H7 (cell line): ENCODE measurements at places on chromosomes 6 and 20.

- no peak for DNase-seq
Measured at GRCh38 chr6:159117046-159117445, 52.2 kb upstream of the FNDC1 start.

GRCh38 chr6:38501931-38502330 lies 137.8 kb downstream of the BTBD9 start:
- no peak for DNase-seq

DNA sequence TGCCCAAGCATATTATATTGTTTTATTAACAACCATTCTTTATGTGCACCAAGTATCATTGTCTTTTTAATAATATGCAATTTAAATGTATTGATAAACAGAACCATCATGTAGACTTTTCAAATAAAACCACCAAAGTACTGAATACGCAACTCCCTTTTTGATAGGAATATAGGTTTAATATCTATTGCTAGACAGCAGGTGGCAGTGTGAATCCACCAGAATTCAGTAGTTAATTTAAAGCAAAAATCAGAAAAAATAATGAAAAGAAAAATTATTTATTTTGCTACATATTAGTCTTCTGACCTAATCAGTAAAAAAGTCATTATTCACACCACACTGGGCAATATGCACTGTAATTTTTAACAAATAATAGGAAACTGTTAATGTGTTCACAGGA lies 143.7 kb downstream of the KLHL32 start:
- no peak for DNase-seq

GRCh38 chr20:8394308-8394945 lies 262.4 kb downstream of the PLCB1 start:
- DNase-seq = no peak

- DNase-seq = no peak
Measured at GRCh38 chr6:64013011-64013410, 377.4 kb downstream of the PHF3 start.

DNA sequence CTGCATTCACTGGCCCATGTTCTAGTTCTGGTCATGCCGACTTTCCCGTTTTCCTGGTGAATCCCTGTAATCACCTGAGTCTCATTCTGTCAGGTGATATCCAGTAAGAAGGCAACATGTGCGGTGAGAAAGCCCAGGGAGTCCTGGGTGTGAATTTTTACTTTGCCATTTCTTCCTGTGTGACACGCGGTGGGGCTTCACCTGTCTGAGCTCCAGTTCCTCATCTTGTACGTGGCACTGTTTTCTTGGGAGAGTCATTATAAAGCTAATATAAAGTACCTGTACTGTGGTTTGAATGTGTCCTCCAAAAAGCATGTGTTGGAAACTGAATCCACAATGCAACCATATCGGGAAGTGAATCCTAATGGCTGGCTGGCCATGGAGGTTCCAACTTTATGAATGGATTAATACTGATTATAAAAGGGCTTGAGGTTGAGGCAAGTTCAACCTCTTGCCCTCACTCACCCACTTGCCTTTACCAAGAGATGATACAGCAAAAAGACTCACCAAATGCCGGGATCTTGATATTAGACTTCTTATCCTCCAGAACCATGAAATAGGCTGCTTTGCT lies 5.1 kb downstream of the HLA-E start:
- DNase-seq = no peak

GRCh38 chr20:43560974-43561373 lies 2.1 kb downstream of the SGK2 start:
- DNase-seq = no peak

GRCh38 chr20:51500311-51500710 lies 42.2 kb downstream of the NFATC2 start:
- DNase-seq = no peak

DNA sequence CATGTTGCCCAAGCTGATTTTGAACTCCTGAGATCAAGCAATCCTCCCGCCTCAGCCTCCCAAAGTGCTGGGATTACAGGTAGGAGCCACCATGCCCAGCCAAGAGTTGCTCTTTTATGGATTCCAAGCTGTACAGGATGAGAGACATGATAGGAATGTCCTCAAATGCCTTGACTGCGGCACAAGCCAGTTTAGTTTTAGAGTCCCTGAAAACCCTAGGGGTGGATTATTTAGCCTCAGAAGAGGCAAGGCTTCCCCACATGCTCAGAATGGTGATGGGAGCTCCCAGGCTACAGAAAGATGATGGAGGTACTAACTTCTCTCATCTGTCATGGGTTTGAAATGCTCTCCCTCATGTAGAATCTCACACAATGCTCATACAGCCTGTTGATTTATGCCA lies 280.5 kb upstream of the PRND start:
- DNase-seq = no peak

DNA sequence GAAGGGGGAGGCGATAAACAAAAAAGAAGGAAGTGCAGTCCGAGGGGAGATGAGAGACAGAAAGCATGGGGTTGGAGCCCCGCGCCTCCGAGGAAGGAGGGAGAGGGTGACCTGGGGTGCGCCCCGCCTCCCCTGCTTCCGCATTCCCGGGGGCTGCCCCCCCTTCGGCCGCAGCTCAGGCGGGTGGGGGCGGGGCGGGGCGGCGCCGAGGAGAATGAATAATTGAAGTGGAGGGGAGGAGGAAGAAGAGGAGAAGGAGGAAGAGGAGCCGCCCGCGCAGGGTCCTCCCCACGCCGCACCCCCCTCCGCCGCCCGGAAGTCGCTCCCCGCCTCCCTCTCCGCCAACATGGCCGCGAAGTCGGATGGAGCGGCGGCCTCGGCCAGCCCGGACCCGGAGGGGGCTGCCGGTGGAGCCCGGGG lies at the start of gene XKR7:
TSS of gene XKR7 (plus strand) at position 322 of the 420 bp plus-strand sequence. CDS start at position 347, 25 bp downstream.
- DNase-seq = peak; percentile 96

- no peak for DNase-seq
Measured at GRCh38 chr6:71900642-71901041, 14.3 kb downstream of the RIMS1 start.

GRCh38 chr6:149334682-149335160 lies 17.2 kb downstream of the TAB2 start:
- DNase-seq = no peak

DNA sequence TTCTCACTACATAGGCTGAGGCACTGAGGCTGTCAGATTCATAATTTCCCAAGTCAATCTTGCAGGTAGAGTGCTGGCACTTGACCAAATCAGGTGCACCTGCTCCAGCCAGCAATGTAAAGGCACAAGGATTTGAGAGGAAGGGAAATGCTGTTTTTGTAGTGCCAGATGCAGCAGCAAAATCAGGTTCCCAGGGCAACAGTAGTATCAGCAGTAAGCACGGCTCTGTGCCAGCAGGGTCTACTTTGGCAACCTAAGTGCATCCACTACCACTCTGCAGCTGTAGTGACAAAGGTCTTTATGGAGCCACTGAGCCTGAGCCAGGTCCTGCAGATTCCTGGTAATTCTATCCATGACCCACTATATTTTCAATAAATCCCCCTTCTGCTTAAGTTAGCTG lies 329.5 kb downstream of the TPBG start:
- no peak for DNase-seq

GRCh38 chr6:53151676-53152075 lies 3.0 kb upstream of the GCM1 start:
- DNase-seq = peak; percentile 35

DNA sequence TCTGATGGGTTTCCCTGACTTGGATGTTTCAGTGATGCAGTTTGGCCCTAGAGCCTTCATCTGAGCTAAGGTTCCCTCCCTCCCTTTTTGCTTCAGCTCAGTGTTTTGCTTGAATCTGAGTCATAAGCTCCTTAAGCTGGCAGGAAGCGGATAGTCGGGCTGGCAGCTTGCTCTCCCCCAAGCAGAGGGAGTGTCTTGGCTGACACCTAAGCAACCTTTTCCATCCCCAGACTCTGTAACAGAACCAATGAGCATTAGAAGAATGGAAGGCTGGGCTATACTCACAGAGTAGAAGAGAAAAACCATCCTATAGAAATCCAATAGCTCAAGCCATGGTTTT lies 98.3 kb downstream of the HAO1 start:
- no peak for DNase-seq

- no peak for DNase-seq
Measured at GRCh38 chr6:75643173-75643572, 41.5 kb downstream of the SENP6 start.

- DNase-seq = no peak
Measured at GRCh38 chr6:125004198-125004597, 42.0 kb downstream of the RNF217 start.

- DNase-seq = no peak
Measured at GRCh38 chr6:52893803-52894202, 15.7 kb downstream of the GSTA3 start.

GRCh38 chr6:30687659-30688431 lies 1.4 kb upstream of the PPP1R18 start:
- no peak for DNase-seq
